ENCODE measurements at places on chromosomes 12 and 14.

DNA sequence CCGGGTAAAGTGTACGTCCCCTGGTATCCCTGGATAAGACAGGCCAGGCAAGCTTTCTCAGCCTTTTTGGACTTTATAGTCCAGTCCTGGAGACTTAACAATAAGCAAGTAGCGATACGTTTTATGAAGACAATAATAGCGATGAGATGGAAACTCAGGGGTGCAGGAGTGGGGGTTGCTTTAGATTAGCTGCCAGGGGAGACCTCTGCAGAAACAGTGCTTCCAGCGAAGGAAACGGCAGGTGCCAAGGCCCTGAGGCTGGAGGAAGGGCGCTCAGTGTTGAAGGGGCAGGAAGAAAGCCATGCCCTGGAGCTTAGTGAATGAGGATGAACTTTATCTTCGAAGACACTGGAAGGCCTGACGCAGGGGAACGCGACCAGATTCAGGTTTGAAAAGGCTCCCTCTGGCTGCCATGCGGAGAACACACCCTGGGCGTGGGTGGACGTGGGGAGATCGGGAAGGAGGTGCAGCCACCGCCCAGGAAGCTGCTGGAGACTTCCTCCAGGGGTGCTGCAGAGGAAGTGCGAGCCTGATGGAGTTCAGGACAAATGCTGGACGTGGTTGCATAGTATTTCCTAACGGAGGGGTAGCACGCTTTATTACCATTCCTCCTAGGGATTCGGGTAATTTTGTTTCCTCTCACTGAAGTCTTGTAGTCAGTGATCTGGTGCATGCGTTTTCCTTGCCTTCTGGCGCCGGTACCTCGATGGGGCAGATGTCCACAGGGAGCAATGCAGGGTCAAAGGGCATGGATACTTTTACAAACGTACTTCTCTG lies 26.1 kb upstream of the UBC start:
- DNase-seq = peak; percentile 98

DNA sequence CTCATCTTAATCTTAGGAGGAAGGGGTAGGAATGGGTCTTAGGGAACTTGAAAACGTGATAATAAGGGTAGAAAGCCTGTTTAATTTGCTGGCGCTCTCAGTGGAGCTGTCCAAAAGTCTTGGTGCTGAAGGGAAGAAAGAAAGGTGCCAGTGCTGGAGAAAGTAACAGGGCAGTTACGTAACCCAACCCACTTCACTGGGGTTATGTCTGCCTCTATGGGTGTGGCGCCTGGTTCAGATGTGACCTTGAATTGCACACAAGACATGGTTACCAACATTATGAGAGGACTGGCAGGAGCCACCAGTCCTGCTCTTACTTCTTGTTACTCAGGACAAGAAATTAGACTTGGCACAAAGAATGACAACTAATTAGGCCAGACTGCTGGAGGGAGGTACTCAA lies 18.6 kb upstream of the GPATCH2L start:
- DNase-seq = peak; percentile 15

GRCh38 chr12:69397978-69398377 lies 38.4 kb downstream of the YEATS4 start:
- no peak for DNase-seq

GRCh38 chr14:88049936-88050335 lies 45.0 kb downstream of the GPR65 start:
- no peak for DNase-seq

- DNase-seq = no peak
Measured at GRCh38 chr12:121872546-121873215, 14.0 kb upstream of the HPD start.

DNA sequence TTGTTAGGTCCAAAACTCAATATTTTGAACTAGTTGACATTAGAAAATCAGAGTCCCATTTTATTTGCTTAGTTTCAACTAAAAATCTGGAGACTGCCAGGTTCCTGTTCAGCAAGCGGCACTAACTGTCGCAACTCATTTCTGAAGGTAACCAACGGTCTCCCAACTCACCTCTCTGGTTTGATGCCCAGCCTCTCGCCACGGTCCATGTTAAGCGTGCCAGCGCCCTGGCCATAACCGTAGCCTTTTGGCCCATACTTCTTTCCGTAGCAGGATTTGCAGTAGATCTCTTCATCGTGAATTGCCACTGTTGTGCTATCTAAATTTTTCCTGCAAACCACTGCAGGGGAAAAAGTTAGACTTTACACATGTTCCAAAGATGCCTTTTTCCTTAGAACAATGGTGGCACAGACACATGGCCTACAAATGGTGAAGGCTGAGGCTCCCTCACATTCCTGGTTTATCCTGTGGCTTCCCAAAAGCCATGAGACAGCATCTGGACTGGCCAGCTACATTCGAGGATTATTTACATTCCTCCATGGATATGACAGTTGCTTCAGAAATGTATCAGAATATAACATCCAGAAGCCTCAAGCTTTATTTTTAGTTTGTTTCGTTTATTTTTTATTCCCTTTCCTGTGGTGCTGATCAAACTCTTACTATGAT lies 15.7 kb downstream of the CSRP2 start:
- no peak for DNase-seq

GRCh38 chr12:131100031-131100674 lies 146.4 kb downstream of the ADGRD1 start:
- DNase-seq = no peak

DNA sequence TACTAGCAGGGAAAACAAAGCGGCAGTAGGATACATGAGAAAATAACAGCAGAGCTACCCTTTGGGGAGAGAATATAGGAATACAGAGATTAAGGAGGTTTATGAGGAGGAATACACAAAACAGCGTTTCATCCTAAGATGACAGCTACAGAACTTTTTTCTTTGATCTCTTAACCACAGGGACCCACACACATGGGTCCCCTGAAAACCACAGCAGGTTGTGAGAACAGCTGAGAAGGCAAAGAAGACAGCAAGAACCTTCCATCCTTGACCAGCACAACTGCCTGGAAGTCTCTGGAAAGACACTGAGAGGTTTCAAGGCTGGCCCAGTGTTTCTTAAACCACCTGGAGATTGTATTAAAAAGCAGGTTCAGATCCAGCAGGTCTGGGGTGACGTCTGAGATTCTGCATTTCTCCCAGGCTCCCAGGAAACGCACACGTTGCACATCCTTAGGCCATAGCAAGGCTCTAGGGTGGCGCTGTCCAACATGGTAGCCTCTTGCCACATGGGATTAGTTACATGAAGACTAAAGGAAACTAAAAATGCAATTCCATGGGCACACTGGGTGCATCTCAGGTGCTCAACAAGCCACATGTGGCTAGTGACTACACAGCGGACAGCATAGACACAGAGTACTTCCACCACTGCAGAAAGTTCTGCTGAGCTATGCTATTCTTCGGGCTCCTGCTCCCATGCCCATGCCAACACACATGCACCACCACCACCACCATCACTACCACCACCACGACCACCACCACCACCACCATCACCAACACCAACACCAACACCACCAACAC lies 92.3 kb downstream of the FOXN3 start:
- DNase-seq = no peak

DNA sequence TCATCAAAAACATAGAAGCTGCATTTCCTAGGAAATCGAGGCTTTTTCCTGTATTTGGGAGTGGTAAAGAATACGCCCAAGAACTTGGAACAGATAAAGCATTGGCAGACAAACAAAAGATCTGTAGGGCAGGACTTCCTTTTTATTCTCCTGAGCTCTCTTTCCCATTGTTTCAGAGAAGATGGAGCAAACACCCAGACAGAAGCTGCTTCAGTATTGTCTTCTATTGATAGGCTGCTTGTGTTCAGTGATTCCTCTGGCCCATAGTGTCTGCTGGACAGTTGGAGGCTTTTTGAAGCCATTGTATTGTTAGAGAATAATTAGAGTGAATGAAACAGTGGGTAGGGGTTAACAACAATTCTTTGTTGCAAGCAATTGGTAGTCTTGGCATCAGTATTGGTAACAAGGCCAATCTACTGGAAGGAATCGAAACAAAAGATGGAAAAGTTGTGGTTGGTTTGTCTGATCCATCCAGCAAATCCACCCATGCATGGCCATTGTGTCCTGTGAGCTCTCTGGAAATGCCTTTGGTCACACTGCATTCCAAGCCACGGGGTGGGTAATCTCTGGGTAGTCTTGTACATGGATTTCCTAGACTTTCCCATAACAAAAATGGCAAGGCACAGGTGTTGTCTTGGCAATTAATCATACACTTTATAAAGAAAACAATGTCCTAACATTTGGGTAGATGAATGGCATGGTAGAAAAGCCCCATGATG lies 424.8 kb downstream of the RAD51B start:
- DNase-seq = no peak

DNA sequence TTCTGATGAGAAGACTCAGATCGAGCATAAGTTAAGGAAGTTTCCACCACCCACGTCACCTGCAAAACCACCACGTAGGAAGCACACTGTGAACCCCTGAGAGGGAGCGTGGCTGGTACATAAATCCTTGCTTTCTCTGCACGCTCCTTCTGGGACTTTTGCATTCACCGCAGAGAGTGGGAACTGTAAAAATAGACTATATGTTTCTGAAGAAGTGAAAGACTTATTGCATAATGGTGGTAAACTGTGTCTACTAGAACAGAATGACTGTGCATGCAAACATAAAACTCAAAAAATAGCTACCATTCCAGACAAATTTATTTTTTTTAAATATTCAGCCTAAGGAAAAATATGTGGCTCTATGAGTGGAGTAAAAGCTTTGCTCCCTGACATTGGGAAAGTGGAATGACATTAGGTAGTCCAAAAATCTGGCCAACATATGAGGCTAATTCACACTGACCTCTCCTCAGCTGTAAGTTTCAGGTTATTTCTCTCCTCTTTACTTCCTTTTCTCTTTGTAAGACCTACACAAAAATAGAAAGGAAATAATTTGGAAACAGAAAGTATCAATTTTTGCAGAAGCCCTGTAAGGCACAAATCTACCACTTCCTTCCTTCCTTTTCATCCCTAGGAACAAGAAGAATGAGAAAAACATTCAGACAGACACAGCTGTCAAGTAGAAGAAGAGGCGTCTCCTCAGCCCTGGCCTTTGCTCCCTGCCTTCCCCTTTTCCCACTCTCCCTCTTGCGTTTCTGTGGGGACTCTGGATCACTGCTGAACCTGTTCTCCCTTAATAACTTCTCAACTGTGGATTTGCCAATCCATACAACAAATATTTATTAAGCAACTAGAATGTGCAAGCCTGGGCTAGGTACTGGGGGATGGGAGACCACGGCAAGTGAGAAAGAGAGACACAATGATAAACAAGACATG lies 264.3 kb upstream of the FOXN3 start:
- DNase-seq = peak; percentile 65

DNA sequence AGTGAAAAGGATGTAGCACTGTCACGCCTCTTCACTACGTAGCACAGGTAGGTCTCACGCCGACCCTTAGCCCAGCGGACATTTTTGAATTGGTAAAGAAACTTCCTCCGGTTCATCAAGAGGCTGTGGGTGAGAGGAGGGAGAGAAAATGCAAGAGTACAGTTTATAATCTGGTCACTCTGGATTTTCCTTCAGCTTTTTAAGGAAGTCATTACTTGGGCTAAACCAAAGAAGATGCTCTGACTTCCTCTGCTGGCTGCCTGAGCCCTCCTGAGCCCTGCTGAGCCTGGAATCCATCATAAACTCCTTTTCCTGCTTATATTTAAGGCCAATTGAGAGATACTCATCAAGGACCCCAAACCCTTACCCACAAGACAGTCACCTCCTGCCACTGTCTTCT lies 5.8 kb downstream of the AICDA start:
- DNase-seq = peak; percentile 27

DNA sequence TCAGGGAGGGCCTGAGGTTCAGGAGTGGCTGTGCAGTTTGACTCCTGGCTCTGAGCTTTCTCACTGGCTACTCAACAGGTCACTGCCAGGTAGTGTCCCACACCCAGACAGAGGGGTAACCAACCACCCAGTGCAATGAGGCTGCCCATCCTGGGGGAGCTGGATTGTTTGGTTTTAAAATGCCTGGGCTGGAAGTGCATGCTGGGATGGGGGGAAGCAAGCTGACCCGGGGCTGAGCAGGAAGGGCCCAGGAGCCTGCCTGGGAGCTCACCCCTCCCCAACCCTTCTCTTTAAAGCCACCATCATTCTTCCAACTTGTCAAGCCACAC lies 12.6 kb upstream of the ABHD12B start:
- no peak for DNase-seq

GRCh38 chr12:75349946-75350345 lies 15.5 kb downstream of the GLIPR1L1 start:
- DNase-seq = no peak

DNA sequence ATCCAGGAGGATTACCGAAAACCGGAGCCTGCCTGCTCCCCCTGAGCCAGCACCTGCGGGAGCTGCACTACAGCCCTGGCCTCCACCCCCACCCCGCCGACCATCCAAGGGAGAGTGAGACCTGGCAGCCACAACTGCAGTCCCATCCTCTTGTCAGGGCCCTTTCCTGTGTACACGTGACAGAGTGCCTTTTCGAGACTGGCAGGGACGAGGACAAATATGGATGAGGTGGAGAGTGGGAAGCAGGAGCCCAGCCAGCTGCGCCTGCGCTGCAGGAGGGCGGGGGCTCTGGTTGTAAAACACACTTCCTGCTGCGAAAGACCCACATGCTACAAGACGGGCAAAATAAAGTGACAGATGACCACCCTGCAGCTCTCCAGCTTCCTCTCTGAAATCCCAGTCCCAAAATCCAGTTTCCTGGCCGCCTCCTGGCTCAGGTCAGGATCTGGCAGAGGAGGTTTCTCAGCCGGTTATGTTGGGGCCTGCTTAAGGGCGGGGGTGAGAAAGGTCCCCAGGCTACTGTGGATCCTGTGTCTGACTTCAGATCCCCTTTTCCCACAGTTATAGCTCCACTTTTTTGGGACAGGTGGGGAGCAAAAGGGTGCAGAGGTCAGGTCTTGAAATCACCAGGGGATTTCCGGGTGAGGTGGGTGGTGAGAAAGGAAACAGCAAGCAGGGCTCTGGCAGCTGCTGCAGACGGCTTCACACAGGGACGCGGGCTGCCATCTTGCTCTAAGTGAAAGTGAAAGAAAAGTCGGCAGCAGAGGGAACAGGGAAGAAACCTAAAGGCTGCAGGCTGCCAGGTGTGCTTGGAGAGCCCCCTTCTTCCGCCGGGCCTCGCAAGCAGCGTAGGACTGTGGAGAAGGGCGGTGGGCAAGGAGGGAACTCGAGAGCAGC lies at the start of gene TAPBPL:
TSS of gene TAPBPL (plus strand) at position 695 of the 897 bp plus-strand sequence. CDS start 207 bp downstream, outside the sequence.
- peak; percentile 88 for DNase-seq

GRCh38 chr12:31618228-31619025 lies 27.5 kb upstream of the DENND5B start:
- no peak for DNase-seq

GRCh38 chr12:89786177-89786810 lies 77.7 kb upstream of the ATP2B1 start:
- DNase-seq = no peak

DNA sequence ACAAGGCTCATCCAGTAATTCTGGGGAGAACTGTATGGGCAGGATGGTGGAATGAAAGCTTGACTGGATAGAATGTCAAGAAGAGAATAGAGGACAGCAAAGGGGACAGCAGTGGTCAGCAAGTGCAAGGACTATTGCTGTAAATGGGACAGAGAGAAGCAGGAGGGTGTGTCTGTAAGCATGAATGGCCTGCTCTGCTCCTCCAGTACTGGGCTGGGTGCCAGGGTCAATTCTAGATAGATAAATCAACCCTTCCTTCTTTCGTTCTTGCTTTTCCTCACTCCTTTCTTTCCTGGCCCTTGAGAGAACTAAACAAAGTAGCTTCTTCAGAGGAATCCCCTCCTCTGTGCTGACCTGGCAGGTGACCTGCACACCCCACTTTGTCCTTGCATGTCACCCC lies 1019.2 kb downstream of the BCL11B start:
- DNase-seq = no peak
